ENCODE measurements at places on chromosomes 3 and 15.

DNA sequence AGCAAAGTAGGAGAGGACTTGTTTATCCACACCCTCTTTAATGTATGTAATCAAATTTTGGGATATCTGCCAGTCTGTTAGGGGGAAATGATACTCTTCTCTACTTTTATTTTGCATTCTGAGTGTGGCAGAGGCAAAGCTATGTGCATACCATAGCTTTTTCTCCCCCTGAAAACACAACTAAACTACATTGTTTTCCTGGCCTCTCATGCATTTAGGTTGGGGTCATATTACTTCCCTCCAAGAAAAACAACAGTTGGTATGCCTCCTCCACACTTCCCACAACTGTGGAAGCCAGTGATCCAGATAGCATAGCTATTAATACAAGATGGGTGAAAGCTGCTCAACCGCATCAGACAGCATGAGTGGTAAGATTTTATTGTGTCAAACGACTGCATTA, 6.9 kb downstream of the RPL15 start:
- H3K27me3 ChIP-seq: no peaks in the 10 kb centered on the region
- H3K4me1 ChIP-seq: peaks cover 40% of the 10 kb centered on the region
- DNase-seq: no peak
- H3K36me3 ChIP-seq: peaks cover 14% of the 10 kb centered on the region
- H3K27ac ChIP-seq: peak overlapping the region; percentile 79

DNA sequence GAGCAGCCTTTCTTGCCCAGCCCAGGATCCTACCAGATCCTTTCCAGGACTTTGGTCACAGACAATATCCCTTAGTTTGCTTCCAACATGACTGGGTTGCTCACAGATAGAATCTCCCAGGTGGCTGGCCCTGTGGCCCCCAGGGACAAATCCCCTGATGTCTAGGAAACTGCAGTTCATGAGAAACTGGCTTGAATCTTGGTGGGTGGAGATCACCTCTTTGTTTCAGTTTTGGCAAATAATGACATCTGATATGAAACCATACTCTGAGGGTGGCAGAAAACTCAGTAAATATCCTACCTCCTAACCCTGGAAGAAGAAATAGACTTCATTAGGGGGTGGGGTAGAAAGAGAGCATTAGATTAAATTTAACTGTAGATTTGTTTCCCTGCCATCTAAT, 44.1 kb upstream of the PFN2 start:
- DNase-seq: no peak
- H3K27ac ChIP-seq: no peak overlapping the region
- H3K36me3 ChIP-seq: no peaks in the 10 kb centered on the region
- H3K4me1 ChIP-seq: no peaks in the 10 kb centered on the region
- no peaks in the 10 kb centered on the region for H3K27me3 ChIP-seq

GRCh38 chr3:32885283-32885901, 66.1 kb upstream of the CCR4 start:
- no peaks in the 10 kb centered on the region for H3K36me3 ChIP-seq
- H3K27me3 ChIP-seq: no peaks in the 10 kb centered on the region
- peaks cover 11% of the 10 kb centered on the region for H3K4me1 ChIP-seq
- H3K4me3 ChIP-seq: no peak overlapping the region
- no peak overlapping the region for H3K27ac ChIP-seq

GRCh38 chr3:8869613-8870012, 93.7 kb downstream of the RAD18 start:
- H3K27me3 ChIP-seq: no peaks in the 10 kb centered on the region
- H3K4me1 ChIP-seq: peaks cover 40% of the 10 kb centered on the region
- no peak for DNase-seq
- H3K27ac ChIP-seq: peak overlapping the region; percentile 84
- H3K36me3 ChIP-seq: no peaks in the 10 kb centered on the region
- H3K4me3 ChIP-seq: no peak overlapping the region

DNA sequence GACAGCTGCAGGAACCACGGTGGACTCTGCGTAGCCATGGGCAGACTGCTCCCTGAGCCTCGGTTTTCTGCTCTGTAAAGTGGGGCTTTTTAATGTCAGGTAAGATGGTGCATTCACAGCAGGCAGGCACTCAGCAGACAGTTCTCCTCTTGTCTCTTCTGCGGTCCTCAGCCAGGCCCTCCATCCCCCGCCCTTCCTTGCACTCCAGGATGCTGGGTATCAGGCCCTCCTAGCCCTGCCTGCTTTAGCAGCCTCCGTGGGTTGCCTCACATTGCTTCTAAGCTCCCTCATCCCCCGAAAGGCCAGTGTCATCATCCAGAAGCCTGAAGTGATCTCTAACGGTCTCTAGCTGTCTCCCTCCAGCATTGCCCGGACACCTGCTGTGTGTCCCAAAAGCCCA, 115.7 kb downstream of the WNT7A start:
- no peak overlapping the region for H3K4me3 ChIP-seq
- peaks cover 15% of the 10 kb centered on the region for H3K27me3 ChIP-seq
- peaks cover 1% of the 10 kb centered on the region for H3K36me3 ChIP-seq
- no peaks in the 10 kb centered on the region for H3K4me1 ChIP-seq

DNA sequence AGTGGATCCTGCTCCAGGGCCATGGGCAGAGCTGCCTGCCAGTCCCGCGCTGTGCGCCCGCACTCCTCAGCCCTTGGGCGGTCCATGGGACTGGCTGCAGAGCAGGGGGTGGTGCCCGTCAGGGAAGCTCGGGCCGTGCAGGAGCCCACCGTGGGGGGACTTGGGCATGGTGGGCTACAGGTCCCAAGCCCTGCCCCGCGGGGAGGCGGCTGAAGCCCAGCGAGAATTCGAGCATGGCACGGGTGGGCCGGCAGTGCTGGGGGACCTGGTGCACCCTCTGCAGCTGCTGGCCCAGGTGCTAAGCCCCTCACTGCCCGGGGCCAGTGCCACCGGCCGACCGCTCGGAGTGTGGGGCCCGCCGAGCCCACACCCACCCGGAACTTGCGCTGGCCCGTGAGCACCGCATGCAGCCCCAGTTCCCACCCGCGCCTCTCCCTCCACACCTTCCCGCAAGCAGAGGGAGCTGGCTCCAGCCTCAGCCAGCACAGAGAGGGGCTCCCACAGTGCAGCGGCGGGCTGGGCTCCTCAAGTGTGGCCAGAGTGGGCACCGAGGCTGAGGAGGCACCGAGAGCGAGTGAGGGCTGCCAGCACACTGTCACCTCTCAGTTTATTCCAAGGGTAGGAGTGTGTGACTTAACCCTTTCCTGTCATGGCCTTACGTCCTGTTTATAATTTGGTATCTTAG, 129.3 kb downstream of the TMEM108 start:
- no peaks in the 10 kb centered on the region for H3K36me3 ChIP-seq
- no peaks in the 10 kb centered on the region for H3K4me1 ChIP-seq
- H3K27me3 ChIP-seq: peaks cover 2% of the 10 kb centered on the region
- H3K27ac ChIP-seq: no peak overlapping the region

GRCh38 chr3:51393134-51393495, 2.0 kb downstream of the RBM15B start:
- H3K27me3 ChIP-seq: no peaks in the 10 kb centered on the region
- peak overlapping the region; percentile 19 for H3K4me3 ChIP-seq
- no peak for DNase-seq

GRCh38 chr3:140816372-140817195, 125.1 kb upstream of the SLC25A36 start:
- H3K4me1 ChIP-seq: no peaks in the 10 kb centered on the region
- H3K4me3 ChIP-seq: no peak overlapping the region
- H3K27ac ChIP-seq: no peak overlapping the region
- H3K27me3 ChIP-seq: peaks cover 9% of the 10 kb centered on the region
- DNase-seq: no peak

DNA sequence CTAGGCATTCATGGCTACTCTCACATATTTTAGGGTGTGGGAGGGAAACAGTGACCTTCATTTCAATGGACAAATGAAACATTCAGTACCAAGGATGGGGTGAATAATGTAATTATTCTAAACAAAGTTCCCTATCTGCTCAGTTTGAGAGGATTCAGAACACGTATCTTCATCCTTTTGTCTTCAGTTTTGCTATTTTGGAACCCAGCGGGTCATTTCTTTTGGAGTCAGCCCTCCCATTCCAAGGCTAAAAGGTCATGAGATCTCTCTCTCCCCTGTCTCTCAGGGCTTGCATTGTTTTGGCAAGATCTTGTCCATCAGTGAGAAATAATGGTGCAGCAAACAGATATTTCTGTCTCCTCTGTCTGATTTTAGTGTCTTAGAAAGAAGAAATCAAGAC, 16.3 kb upstream of the GATM start:
- DNase-seq: no peak
- no peak overlapping the region for H3K4me3 ChIP-seq
- H3K27me3 ChIP-seq: peaks cover 64% of the 10 kb centered on the region
- H3K4me1 ChIP-seq: no peaks in the 10 kb centered on the region
- no peaks in the 10 kb centered on the region for H3K36me3 ChIP-seq

- DNase-seq: no peak
- H3K36me3 ChIP-seq: no peaks in the 10 kb centered on the region
- no peak overlapping the region for H3K4me3 ChIP-seq
- no peak overlapping the region for H3K27ac ChIP-seq
Observed at GRCh38 chr3:128603811-128604775, 46.5 kb downstream of the RPN1 start.

DNA sequence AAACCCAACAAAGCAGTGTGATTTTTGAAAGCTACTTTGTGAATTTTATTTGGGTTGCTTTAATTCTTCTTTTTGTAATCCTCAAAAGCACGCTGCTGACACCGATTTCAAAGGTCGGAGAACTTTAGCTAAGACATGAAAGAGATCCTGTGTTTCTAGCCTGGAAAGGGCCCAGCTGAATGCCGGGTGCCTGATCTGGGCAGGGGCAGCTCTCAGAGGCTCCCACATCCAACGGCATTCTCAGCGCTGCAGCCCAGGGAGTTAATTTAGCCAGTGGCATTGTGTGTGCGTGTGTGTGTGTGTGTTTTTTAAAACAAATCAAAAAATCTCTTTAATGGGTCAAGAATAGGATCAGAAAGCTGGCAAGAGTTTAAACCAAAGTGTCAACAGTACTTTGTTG, 6.6 kb downstream of the RBP1 start:
- no peaks in the 10 kb centered on the region for H3K27me3 ChIP-seq
- H3K27ac ChIP-seq: peak overlapping the region; percentile 52
- peaks cover 57% of the 10 kb centered on the region for H3K4me1 ChIP-seq

GRCh38 chr3:38556640-38557358, 60.7 kb downstream of the EXOG start:
- no peaks in the 10 kb centered on the region for H3K4me1 ChIP-seq
- no peak overlapping the region for H3K4me3 ChIP-seq
- peaks cover 7% of the 10 kb centered on the region for H3K27me3 ChIP-seq
- no peak overlapping the region for H3K27ac ChIP-seq

GRCh38 chr3:122947738-122948137, 79.8 kb downstream of the SEMA5B start:
- no peaks in the 10 kb centered on the region for H3K27me3 ChIP-seq
- no peak overlapping the region for H3K4me3 ChIP-seq
- DNase-seq: no peak
- H3K36me3 ChIP-seq: peaks cover 5% of the 10 kb centered on the region
- peak overlapping the region; percentile 94 for H3K27ac ChIP-seq
- H3K4me1 ChIP-seq: peaks cover 62% of the 10 kb centered on the region

DNA sequence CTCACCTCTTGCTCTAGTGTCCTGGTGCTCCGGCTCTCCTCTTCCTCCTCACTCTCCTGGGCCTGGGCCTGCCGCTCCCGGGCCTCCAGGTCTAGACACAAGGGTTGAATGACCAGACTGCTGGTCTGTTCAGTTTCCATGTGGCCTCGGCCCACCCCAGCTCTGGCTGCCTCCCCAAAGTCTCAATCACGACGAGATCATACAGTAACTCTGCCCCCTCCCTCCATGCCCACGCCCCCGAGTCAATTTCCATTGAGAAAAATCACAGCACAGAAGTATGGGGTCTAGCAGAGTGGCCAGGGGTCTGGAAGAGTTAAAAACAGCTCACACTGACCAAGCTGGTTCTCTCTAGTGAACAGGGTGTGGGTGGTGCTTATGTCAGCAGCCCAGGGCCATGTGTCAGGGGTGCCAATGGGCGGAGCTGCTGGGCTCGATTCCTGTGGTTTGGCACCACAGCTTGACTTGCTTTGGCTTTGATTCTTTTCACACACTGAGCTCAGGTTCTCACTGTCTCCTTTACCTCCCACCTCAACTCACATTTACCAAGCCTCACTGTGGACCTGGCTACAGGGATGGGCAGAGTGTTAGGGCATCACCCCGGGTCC, 6.9 kb downstream of the C15orf62 start:
- H3K4me1 ChIP-seq: peaks cover 9% of the 10 kb centered on the region
- H3K27ac ChIP-seq: peak overlapping the region; percentile 68

GRCh38 chr3:13275376-13276005, 144.6 kb downstream of the NUP210 start:
- no peaks in the 10 kb centered on the region for H3K36me3 ChIP-seq
- H3K4me1 ChIP-seq: peaks cover 13% of the 10 kb centered on the region
- H3K4me3 ChIP-seq: no peak overlapping the region
- H3K27ac ChIP-seq: no peak overlapping the region

DNA sequence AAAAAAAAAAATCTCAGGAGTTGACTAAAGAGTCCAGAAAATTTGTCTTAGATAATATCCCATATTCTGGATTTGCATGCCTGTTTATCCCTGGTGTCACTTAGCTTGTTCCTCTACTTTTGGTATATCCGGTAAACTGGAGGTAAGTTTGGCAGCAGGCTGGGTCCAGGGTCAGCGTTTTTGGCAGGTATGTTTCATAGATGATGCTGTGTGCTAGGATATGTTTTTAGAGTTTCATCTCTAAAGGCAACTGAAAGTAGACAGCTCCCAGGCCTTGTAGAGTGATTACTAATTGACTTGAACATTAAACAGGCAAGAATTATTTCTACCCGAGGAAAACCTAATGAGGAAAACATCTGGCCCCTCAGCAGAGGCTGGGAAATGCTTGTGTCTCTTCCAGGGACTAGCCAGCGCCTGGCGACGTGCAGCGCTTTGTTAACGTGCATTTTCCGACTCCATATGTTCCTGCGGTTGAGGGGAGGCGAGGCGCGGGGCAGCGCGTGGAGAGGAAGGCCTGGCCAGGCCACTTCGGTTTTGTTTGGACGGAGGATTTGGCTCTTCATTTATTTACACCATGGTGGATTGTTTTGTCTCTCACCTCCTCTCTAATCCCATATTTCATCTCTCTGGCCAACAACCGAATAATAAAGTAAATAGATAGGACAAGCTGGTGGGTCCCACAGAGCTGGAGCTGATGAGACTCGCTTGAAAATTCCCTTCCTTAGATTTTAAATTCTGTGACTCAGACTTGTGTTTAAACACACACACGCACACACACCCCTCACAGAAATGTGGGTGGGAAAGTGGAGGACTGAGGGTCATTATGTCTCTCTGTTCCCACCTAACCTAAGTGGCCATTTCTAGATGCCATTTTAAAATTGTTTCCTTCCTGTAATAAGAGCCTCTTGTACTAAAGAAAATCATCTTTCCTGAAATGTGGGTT, 65.3 kb downstream of the ASB7 start:
- H3K4me3 ChIP-seq: no peak overlapping the region
- H3K36me3 ChIP-seq: no peaks in the 10 kb centered on the region
- H3K27me3 ChIP-seq: peaks cover 2% of the 10 kb centered on the region
- no peak for DNase-seq
